ENCODE measurements at places on chromosomes 2 and 18. TPM values are rescaled to one million over a fixed set of nuclear protein-coding genes. Genes with fewer than 3 reads are reported as not detected.
A peak's percentile ranks its signal among the peaks of the same experiment; 100 is the strongest.

Gene SCG2
- total RNA-seq, result 2.9 TPM

Gene EML6
- 0.20 TPM for total RNA-seq

Gene AFF3
- 3.0 TPM for total RNA-seq

Gene C1D
- total RNA-seq, result 42.0 TPM

Gene PLB1
- 2.4 TPM for total RNA-seq

Gene ABCB11
- not detected for total RNA-seq

Gene CD226
- total RNA-seq, result 0.31 TPM

Gene ZSWIM2
- total RNA-seq, result not detected

Gene CNTNAP5
- not detected for total RNA-seq

Gene MTCL1
- 0.43 TPM for total RNA-seq

DNA sequence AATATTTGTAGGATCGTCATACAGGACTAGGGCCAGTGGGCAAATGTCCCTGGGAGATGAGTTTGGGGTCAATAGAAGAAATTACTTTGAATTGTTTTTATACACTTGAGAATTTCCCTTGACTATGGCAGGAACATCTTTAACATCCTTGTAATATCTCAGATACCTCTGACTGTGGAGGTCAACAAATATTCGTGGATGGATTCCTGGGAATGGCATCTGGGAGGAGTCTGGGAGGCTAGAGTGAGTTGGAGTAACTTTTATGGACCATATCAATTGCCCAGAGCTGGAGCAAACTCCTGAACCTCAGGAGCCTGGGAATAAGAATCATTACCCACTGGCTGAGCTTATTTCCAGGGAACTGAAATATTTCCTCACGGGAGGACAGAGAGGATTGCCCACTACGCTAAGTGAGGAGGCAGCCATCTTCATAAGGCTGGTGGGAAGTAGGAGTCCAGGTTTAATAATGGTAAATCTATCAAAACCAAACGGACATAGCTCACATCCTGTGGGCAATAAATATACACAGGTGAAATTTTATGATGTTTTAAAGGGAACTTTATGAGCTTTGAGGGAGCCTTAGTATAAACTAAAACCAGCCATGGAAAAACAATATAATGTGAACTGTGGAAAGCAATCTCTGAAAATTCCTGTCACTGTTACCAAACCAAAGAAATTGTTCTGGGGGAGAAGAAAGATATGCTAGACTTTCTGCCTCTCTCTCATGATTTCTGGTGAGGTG lies 44.4 kb upstream of the LCLAT1 start:
- DNase-seq, result no peak

DNA sequence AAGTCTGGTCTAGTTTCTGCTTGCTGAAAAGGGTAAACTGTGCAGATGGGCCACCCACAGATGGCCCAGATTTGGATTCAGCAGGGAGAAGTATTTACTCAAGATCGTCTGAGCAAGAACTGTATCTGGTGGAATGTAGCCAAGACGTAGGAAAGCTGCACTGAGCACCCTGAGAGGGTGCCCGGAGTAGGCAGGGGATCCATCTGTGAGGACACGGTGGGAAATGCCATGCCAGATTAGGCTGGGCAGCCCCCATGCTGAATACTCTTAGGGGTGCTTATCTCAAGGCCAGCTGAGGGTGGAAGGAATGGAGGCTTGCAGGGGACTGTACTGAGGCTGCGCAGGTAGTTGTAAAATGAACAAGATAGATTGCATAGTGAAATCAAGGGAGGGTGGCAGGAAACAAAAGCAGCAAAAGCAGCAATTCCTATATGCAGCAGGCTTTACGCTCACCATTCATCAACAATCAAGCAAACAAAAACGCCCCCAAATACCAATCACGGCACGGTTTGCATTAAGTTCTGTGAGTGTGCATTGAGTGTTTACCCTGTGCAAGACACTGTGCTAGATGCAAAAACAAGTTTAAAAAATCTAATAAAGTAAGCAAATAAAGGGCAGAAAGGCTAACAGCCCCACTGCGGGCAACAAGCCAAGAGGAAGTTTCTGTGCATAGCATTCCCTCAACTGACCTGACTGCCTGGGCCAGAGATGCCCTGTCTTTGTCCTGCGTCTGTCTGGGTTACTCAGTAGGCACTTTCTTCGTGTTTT lies 32.2 kb upstream of the LPIN2 start:
- peak; percentile 74 for DNase-seq

- no peak for DNase-seq
Measured at GRCh38 chr2:102053096-102053495, 61.3 kb downstream of the IL1R2 start.

DNA sequence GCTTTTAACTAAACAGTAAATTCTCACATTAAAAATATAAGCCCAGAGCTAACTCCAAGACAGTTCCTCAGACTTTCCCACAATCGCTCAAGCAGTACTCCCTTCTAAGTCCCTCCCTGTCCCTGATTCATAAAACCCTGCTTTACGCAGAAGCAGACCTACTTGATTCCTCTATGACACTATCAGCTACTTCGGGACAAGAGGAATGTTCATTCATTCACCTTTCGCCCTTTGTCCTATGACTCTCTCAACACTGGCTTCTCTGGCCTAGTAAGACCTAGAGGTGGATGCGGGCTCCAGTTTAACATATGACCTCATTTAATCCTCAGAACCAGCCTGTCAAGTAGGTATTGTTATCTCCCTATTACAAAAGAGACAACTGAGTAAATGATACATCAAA lies 10.2 kb downstream of the LPIN2 start:
- no peak for DNase-seq

GRCh38 chr2:194343167-194343566 lies 1313.9 kb upstream of the SLC39A10 start:
- DNase-seq, result no peak

- no peak for DNase-seq
Measured at GRCh38 chr2:29751390-29751789, 170.0 kb downstream of the ALK start.

DNA sequence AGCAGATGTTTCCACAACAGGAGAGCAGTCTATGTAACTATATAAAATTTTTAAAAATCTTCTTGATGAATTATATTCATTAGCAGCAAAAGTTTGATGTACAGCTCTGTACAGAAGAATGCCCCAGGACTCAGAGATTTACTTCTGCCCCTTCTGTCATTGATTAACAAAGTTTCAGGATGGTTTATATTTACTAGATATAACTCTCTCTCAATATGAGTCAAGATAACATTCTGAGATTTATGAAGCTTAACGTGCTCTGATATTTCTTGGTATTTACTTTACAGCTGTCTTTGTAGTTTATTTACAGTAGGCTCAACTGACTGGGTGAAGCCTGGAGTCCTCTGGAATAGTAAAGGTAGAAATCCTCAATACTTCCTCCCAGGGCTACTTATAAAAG lies 93.6 kb upstream of the HNMT start:
- no peak for DNase-seq

DNA sequence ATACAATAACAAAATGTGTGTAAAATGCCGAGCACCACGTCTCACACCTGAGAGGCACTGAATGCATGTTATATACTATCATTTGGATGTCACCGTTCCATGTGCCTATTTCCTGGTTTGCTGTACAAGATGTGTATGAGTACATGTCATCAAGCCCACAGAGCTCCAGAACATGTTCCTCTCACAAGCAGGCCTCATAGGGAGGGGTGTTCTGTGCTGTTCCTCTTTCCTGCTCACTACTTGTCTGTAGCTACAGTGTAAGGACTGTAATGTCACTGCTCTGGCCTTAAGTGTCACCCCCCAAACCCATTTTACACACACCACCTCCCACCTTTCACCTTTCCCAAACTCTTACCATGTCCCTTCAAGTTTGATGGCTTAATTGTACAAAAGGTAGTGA lies 1.8 kb downstream of the AFF3 start:
- DNase-seq, result no peak

- DNase-seq, result no peak
Measured at GRCh38 chr2:70796262-70796661, 5.8 kb upstream of the FIGLA start.

DNA sequence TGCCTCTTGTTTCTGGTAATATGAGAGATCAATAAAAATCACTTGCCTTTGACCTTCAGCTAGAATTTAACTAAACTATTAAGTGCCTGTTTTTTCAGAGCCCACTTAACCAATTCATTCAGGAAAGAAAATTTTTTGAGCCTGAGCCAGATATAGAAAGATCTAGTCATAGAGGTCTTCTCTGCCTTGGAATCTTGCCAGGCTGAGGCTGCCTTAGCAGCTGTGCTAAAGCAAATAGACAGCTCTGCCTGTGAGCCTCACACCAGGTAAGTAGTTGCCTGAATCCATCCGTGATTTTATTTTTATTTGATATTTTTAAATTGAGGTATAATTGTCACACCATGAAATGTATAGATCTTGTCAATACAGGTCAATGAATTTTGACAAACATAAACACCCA lies 27.4 kb downstream of the EVX2 start:
- no peak for DNase-seq

DNA sequence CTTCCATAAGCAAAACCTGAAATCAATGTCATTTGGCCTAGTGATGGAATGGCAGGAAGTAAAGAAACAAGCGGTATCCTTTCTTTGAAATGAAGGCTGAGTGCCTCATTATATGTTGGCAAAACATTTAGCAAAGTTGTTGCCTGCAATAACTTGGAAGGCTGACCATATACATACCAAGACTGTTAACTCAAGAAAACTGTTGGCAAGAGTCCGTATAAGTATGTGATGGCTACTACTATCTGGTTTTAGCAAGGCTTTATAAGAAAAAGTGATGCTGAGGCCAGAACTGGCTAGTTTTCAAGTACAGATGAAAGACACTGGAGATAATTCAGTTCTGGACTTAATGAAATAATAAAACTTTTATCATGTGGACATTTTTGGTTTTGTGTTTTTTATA lies 356.2 kb downstream of the ZNF521 start:
- DNase-seq, result no peak

- no peak for DNase-seq
Measured at GRCh38 chr2:133054297-133054696, 384.3 kb upstream of the LYPD1 start.
